Airway epithelial cell (primary cell): ENCODE measurements at places on chromosomes 5 and 9. TPM values are rescaled to one million over a fixed set of nuclear protein-coding genes. Genes with fewer than 3 reads are reported as not detected.

The FRMPD1 gene
- total RNA-seq = under 0.01 TPM in 1 of 2 replicates, not detected in the other

The PRDM9 gene
- not detected in 2 replicates for total RNA-seq

The GRPEL2 gene
- 14.7 and 16.4 TPM in 2 replicates for total RNA-seq

The AJM1 gene
- total RNA-seq = 1.8 and 2.0 TPM in 2 replicates

The ADAM19 gene
- total RNA-seq = 3.2 and 5.0 TPM in 2 replicates

The BNC2 gene
- total RNA-seq = 0.07 and 0.74 TPM in 2 replicates

The CDKN2B gene
- total RNA-seq = 46.7 and 64.8 TPM in 2 replicates

The JAKMIP2 gene
- 0.14 TPM in 2 replicates for total RNA-seq

The NUTM2F gene
- not detected in 2 replicates for total RNA-seq

The INSL6 gene
- not detected in 2 replicates for total RNA-seq

The EQTN gene
- 0.78 TPM in 1 of 2 replicates, not detected in the other for total RNA-seq

The FLT4 gene
- not detected in 2 replicates for total RNA-seq

The FCN2 gene
- not detected in 2 replicates for total RNA-seq

The PTPRD gene
- 0.23 and 0.28 TPM in 2 replicates for total RNA-seq

The NREP gene
- 12.3 and 16.7 TPM in 2 replicates for total RNA-seq

The IL4 gene
- not detected in 2 replicates for total RNA-seq

The LRRC70 gene
- 0.07 and 2.0 TPM in 2 replicates for total RNA-seq

The GABRA6 gene
- total RNA-seq = not detected in 2 replicates

The KLF9 gene
- 11.6 and 11.9 TPM in 2 replicates for total RNA-seq

The IGFBPL1 gene
- 0.71 and 1.5 TPM in 2 replicates for total RNA-seq

The PTGS1 gene
- total RNA-seq = 4.2 and 4.7 TPM in 2 replicates
